Right forelimb (tissue), 1 donor: ENCODE measurements at places on chromosomes 1 and 21.

DNA sequence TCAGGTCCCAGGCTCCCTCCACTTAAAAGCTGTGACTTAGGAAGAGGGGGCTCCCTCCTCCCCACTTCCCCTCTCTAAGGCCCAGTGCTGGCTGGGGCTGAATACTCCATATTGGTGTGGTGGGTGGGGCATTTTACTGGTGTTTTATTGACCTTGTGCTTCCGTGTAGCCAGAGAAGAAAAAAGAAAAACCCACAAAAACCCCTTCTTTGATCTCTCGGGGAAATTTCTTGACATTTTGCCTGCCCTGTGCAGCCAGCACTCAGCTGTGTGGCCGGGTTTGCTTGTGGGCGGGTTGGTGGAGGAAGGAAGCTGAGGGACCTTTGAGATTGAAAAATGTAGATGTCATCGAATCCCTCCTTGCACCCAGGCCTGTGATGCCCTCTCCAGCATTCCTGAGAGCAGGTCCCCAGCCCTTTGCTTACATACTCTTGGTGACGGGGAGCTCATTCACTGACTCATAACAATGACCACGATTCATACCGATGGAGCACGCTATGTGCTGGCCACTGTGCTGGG lies 24.8 kb downstream of the TNFRSF8 start:
- DNase-seq = no peak

DNA sequence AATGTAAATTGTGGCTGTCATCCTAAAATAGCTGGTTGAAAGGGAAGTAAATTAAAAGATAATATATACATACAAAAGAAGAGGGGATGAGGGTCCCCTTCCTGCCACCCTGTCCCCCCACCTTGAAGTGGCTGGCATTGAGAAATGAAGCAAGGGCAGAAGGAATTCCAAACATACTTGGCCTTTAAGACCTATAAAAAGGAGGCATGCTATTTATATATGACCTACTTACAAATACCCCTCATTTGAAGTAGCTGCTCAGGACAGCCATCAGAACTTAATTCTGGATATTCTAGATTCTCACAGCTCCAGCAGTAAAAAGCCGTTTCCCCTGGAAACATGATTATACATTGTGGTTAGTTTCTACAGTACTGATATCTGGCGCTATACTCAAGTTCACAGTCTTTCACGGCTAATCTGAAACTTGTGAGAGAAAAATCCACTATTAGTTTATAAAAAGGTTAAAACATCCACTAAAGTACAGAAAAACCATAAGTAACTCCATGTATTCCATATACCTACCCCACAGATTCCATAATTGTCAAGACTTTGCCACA lies 9.6 kb upstream of the MAP10 start:
- no peak for DNase-seq

DNA sequence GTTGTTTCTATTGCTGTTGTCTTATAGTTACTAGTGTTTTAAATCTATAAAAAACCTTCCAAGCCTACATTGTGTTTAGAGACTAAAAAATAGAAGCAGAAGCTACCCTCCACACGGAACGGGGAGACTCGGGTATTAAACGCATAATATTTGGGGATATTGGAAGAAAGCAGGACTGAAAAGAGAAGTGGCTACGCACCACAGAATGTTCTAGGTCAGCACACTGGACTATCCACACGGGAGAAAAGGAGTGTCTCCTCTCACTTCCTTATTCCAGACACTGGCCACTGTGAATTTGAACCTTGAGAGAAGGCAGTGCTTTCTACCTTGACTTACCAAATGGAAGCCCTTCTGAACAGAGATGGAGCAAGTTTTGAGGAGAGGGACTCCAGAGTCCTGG lies 1.0 kb upstream of the OR10J4 start:
- DNase-seq = no peak

DNA sequence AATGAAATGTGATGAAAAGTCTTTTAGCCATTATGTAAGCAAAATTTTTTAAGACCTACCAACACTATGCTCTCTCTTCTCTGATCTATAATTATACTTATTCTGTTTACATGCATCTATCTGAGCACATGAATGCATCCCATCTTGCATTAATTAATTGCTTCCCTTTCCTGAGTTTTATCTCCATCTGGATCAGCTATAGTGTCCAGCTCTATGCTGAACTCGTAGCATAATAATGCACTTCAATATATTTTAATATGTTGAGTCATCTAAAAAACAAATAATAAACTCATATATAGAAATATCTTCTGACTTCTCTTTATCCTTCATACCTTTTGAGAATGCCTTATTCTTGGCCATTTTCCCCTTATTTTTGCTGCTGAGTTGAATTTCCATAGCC lies 1097.8 kb downstream of the TTLL7 start:
- DNase-seq = no peak

- peak; percentile 4 for DNase-seq
Measured at GRCh38 chr1:205244384-205244783, 16.6 kb downstream of the TMCC2 start.

DNA sequence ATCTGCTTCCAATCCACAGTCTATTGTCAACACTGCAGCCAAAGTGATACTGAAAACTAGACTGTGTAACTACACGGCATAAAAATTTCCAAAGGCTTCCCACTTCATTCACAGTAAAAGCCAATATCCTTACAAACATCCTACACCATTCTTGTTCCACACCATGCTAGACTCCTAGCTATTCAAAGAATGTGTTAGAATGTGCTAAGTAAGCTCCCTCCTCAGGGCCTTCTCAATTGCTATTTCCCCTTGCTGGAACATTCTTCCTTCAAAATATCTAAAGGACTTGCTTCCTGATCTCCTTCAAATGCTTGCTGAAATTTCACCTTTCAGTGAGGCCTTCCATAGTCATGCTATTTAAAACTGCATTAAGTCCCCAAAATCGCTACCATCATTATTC lies 228.1 kb downstream of the AKT3 start:
- no peak for DNase-seq

DNA sequence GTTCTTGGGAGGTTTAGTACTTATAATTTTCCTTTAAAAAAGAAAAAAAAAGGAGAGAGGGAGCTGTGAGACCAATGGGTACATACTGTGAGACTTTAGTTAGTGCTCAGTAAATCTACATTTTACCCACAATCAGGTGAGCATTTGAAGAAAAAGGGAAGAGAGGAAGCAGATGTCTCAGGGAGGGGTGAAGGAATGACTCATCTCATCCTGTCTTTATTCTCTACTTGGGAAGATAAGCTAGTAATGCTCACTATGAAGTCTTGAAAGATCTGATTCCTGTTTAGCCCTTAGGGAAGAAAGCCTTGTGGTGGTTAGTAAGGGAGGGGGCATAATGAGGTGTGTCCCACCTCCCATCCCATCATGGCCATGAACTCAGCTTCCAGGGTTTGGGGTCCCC lies 112.6 kb downstream of the PLD5 start:
- no peak for DNase-seq

- no peak for DNase-seq
Measured at GRCh38 chr1:59162665-59163064, 134.2 kb upstream of the FGGY start.

- no peak for DNase-seq
Measured at GRCh38 chr1:220680085-220680687, 10.0 kb upstream of the C1orf115 start.
